SJSA1 (cell line): ENCODE measurements at places on chromosomes 5 and 9. TPM values are rescaled to one million over a fixed set of nuclear protein-coding genes. Genes with fewer than 3 reads are reported as not detected.

Gene ITK
- not detected in 2 replicates for total RNA-seq

Gene THBS4
- total RNA-seq = 0.42 and 2.0 TPM in 2 replicates

DNA sequence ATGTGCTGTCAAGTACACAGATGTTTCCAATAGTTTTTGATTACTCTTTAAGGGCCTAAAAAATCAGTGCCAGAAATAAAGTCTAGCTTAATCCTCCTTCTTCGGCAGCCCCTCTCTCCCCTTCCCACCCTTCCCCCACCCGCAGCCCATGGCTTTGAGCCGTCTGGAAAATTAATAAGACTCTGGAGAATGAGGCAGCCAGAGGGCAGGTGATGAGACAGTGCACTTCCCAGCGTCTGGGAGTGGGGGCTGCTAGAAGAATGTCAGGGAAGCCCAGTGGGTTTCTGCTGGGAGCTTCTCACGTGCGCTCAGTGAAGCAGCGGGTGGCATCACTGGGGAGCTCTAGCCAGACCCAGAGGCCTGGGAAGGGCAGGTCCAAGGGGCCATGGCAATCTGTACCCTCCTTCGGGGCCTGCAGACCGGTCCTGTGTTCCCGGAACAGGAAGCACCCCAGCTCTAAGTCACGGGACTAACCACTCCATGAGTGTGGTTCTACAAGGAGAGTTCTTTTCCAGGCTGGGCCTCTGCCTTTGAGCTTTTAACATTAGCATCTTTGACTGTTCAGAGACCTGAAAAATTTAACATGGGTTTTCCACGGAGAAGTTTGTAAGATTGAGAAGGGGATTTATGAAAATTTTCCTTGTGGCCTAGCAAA is 164.8 kb upstream of the OTULINL start:
- DNase-seq = no peak

GRCh38 chr9:136787690-136788400 is 3.3 kb upstream of the TMEM141 start:
- DNase-seq = peak; percentile 49

- no peak for DNase-seq
Measured at GRCh38 chr9:80013891-80014290, 442.1 kb downstream of the TLE4 start.

- no peak for DNase-seq
Measured at GRCh38 chr9:128025736-128026135, 41.4 kb downstream of the NAIF1 start.

- no peak for DNase-seq
Measured at GRCh38 chr9:3224931-3225330, 300.9 kb downstream of the RFX3 start.
